Stimulated activated CD4-positive, alpha-beta T cell treated with anti-CD3 and anti-CD28 coated beads, Interleukin-2, amount 100 ng/mL, for 24 hours (primary cell): ENCODE measurements at places on chromosomes 12 and 14.

GRCh38 chr12:27573972-27574371 lies 50.0 kb downstream of the PPFIBP1 start:
- no peak for DNase-seq

GRCh38 chr12:116372815-116373214 lies 95.3 kb upstream of the MED13L start:
- DNase-seq, result no peak

DNA sequence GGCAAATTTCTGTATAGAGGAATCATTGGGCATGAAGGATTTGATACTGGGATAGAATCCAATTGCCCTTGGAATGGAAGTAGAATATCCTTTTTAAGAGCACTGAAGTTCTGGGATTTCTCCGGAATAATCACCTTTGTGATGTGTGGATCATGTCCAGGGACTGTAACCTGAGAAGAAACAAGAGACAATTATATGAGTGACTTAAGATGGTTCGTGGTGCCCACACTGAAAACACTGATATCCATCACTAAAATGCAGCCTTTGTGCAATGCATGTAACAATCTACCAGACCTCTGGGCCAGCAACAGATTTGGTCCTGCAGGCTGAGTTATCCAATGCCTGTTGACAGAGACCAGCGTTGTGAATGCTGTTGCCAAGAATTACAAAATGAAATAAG lies 48.5 kb downstream of the MDM2 start:
- DNase-seq, result no peak

DNA sequence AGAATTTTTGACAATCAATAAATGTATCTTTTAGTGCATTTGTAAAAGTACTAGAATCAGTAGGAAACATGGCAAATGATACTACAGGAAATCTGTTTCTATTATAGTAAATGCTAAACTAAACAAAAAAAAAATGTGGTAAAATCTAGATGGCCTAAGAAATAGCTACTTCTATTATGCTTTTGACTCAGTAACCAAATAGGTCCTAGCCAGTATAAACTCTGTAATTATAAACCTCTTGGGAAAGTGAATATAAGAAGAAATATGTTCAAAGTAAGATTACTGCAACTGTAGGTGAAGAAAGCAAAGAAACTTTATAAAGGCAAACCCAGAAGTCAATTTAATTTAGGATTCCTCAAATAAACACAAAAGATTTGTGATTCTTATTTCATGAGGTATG lies 581.2 kb downstream of the LRFN5 start:
- DNase-seq, result no peak

GRCh38 chr14:36503771-36504741 lies 16.0 kb downstream of the NKX2-1 start:
- DNase-seq, result no peak

DNA sequence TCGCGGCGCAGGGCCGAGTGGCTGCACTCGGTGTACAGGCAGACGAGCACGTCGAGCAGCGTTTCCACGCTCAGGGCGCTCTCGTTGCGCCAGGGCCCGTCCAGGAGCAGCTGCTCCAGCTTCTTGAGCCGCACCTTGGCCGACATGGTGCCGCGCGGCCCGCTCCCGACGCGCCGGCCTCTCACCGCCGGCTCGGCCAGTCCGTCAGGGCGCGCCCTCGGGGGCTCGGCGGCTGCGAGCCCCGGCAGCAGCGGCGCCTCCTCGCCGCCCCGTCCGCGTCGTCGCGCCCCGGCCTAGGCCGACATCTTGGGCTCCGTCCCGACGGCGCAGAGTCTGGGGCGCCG lies 349 bp downstream of the CDC42BPB start:
- DNase-seq, result peak; percentile 17

DNA sequence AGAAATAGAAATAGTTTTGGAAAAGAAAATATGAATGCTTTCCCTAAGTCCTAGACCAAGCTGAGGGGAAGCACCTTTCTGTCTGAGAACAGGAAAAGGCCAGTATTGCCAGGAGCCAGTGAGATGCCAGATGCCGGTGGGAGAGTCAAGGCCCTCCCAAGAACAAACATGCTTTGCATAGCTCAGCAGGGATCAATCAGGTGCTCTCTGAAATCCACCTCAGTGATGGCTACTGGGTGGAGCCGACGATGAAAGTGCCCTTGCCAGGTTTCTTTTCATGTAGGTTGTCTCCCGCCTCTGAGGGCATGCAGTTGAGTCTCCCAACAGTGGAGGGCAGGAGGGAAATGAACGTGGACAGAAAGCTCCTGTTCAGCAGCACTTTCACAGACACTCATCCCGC lies 28.3 kb downstream of the DEGS2 start:
- no peak for DNase-seq

GRCh38 chr12:5466521-5466960 lies 34.6 kb downstream of the NTF3 start:
- DNase-seq, result no peak

- DNase-seq, result peak; percentile 22
Measured at GRCh38 chr14:58501214-58501816, 73.8 kb downstream of the KIAA0586 start.

- DNase-seq, result no peak
Measured at GRCh38 chr14:22977434-22977683, 5.0 kb downstream of the AJUBA start.

- DNase-seq, result no peak
Measured at GRCh38 chr14:29062466-29062865, 295.9 kb downstream of the FOXG1 start.

GRCh38 chr12:57142727-57143126 lies 4.7 kb downstream of the LRP1-AS start:
- DNase-seq, result no peak

GRCh38 chr14:57883061-57883460 lies 17.2 kb upstream of the SLC35F4 start:
- DNase-seq, result no peak

DNA sequence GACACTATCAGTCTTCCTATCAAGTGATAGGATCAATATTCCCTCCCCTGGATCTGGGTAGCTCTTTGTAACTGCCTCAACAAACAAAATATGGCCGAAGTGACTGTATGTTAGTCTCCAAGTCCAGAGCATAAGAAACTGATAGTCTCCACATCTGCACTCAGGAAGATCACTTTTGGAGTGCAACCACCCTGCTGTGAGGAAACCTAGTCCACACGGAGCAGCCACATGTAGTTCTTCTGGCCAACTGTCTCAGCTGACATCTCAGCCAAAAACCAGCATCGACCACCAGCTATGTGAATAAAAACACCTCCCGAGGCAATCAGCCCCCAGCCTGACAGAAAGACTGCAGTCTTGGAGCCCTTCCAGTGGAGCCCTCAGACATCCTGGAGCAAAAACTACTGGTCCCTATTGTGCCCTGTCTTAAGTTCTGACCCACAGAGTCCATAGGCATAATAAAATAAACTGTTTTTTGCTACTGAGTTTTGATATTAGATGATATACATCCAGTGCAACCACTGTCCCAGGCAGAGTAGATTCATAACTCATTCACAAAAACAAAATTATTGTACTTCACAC lies 143.8 kb downstream of the MED13L start:
- no peak for DNase-seq

DNA sequence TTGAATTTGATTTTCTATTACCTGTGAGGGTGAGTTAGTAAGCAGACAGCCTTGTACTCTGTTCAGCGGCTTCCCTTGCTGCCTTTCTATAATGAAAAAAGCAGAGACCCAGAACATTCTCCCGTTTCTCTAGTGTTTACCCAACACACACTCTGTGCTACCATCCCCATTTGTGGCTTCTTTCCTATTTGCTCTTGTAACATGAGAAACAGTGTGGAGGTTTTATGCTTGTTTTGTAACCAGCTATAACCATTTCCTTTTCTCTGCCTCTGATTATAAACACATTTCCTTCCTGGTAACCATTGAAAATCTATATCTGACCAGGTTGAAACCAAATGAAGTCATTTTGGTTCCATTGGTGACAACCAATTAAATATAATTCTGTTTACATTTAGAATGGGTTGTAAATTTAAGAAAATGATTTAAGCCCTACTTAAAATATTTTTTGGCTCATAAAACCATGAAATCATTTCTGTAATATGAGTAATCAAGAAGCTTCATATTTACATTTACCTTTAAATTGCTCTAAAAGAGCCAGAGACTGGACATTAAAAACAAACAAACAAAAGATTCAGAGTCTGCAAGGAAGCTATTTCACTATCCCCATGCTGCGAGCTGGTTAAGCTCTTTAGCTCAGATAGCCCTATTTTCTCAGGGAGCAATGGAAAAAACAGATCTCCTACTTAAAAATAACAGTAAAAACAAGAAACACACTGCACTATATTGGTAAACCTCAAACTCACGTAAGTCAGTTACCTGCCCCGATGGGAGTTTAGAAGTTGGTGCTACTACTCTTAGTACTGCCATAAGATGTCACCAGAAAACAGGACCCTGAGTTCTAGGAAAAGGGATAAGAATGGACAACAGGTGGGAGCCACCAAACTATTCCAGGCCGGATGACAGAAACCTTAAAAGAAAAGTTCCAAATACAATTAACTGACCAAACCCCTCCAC lies 206.5 kb upstream of the EEA1 start:
- no peak for DNase-seq

DNA sequence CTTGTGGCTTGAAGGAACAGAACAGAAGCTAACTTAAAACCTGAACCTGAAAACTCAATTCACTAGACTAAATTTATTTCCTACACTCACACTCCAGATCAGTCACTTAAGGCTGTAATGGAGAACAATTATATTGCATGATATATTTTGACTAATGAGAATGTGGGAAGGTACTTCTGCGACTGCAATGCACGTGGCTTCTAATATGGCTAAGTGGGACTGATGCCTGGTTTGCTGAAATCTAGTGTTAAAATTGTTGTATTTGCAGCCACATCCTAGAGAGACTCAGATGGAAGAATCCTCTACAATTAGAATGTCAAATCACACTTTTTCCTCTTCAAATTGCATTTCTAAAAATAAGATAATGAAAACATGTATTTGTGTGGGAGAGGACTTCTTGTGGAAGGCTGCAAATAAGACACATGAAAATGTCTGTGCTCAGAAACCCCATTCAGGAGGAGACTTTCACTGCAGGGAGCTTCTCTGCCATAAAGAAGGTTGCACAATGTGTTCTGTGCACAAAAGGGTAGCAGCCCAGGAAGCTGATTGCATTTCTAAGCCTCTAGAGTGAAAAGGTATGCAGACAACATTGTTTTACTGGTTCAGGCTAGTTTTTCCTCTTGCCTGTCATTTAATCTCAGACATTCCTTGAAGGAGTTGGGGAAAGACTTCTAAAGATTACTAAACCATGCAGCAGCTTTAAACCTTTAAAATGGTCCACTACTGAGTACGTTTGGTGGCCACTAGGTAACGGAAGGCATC lies 224.3 kb downstream of the NEDD1 start:
- no peak for DNase-seq

- no peak for DNase-seq
Measured at GRCh38 chr12:54588110-54588889, at the start of gene PPP1R1A. Gene PPP1R1A, minus strand, starts transcription at chr12:54588659. Its CDS starts 171 bp downstream, at chr12:54588488.

DNA sequence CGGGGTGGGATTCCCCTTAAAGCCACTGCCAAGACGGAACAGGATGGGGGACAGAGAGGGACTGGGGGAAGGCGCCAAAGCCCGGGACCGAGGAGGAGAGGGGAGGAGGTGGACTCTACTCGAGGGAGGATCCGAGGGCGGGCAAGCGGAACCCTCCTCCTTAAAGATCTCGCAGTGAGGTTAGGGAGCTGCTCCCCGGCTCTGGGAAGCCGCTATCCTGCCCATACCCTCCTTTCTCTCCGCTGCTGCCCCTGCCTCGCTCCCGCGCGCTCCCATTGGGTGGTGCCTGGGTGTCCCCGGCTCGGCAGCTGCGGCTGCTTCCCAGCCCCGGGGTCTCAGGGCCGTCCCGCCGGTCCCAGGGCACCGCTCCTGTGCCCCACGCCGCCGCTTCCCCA lies 16.4 kb downstream of the KRT18 start:
- no peak for DNase-seq

DNA sequence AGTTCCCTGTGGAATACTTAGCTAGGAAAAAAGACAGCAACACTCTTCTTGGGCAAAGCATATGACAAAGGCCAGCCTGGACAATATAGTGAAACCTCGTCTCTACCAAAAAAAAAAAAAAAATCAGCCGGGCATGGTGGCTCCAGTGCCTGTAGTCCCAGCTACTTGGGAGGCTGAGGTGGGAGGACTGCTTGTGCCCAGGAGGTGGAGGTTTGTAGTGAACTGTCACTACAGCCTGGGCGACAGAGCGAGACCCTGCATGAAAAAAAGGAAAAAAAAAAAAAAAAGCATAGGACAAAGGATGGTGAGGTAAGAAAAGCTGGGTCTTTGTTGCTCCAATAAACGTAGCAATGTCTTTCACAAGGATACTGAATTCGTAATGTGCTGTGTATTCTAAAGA lies 1.1 kb downstream of the TXNDC16 start:
- DNase-seq, result no peak
